CD4-positive, alpha-beta T cell treated with Interleukin-4 for 4 hours (primary cell): ENCODE measurements at places on chromosomes 3 and 15.

GRCh38 chr3:2578560-2578959 is 479.9 kb downstream of the CNTN4 start:
- DNase-seq = no peak

- no peak for DNase-seq
Measured at GRCh38 chr3:12339701-12340480, 51.0 kb downstream of the PPARG start.

- DNase-seq = no peak
Measured at GRCh38 chr3:65114041-65114440, 426.2 kb upstream of the ADAMTS9 start.

DNA sequence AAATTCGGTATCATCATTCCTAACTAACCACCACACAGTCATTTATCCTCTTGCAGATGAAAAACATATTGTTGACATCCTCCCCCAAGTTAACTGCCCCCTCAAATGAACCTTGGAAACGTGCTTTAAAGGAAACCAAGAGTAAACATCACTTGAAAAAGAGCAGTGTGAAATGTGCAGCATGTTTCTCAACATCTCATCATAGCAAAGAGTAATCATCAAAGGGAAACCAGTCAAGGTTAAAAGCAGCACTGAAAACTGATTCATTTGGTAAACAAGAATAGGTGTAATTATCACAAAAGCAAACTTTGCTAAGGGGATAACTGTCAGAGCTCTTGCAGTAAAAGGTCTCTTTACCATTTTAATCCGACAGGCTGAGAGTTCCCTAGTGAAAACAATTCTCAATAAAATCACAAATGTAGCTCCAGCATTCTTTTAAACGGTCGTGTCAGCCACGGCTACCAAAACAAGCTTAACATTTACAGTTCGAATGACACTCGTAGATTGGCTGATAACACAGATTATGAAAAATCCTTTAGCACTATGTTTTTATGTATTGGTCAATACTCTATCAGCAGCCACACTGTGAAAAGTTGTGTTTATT is 461.0 kb downstream of the GBE1 start:
- no peak for DNase-seq

DNA sequence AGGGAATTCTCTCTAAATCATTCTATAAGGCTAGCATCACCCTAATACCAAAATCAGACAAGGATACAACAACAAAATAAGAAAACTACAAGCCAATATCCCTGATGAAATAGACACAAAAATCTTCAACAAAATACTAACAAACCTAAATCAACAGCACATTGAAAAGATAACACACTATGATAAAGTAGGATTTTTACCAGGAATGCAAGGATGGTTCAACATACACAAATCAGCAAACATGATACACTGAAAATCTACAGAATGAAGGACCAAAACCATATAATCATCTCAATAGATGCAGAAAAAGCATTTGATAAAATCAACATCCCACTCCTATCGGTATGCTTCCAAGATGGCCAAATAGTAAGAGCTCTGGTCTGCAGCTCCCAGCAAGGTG is 39.5 kb downstream of the ALDH1A2 start:
- no peak for DNase-seq

DNA sequence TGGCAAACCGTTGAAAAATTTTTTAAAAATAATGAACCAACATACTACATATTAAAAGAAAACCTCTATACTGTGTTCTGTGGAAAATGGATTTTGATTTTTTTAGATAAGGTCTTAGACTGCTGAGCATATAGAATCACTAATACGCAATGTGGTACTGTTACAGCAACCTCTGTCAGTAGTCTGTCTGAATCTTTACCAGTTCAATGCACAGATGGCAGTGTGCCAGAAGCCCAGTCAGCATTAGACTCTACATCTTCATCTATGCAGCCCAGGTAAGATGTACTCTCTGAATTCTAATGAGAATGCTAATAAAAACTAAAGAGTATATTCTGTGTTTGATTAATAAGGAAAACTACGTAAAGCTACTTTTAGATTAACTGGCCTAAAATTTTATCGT is 31.3 kb upstream of the FAH start:
- no peak for DNase-seq

GRCh38 chr3:45026957-45027356 is 854 bp downstream of the CLEC3B start:
- no peak for DNase-seq

GRCh38 chr3:105731686-105732085 is 137.1 kb downstream of the CBLB start:
- DNase-seq = no peak

DNA sequence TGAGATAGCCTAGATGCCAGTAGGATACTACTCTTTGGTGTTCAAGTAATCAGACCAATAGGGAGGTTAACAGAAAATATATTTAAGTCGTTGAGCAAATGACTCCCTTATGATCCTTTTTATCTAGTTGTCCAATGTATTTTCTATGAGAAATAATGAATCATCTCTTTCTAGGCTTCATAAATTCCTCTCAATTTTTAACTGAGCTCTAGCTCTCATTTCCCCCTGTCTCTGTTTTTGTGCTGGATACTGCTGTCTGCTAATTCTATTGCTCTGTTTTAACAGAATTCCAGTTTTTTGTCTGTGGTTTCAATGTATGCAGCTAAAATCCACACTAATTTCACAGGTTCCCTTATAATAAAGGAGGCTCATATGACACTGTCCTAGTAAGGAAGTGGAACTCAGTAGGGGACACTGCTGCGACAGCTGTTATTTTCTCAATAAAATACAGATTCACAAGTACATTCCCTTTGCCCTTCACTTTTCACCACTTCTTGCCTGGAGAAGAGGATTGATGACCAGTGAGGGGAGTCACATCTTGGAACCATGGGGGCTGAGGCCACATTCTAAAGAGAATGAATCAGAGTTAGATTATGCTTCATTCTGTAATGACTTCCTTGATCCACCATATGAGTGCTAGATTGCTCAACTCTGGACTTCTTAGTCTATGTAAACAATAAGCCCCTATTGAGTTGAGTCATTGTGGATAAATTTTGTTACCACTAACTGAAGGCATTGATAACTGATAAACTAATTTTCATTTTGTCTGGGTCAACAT is 558.7 kb upstream of the KCNMB2 start:
- DNase-seq = no peak

GRCh38 chr3:99943931-99944761 is 126.5 kb downstream of the CMSS1 start:
- DNase-seq = no peak

DNA sequence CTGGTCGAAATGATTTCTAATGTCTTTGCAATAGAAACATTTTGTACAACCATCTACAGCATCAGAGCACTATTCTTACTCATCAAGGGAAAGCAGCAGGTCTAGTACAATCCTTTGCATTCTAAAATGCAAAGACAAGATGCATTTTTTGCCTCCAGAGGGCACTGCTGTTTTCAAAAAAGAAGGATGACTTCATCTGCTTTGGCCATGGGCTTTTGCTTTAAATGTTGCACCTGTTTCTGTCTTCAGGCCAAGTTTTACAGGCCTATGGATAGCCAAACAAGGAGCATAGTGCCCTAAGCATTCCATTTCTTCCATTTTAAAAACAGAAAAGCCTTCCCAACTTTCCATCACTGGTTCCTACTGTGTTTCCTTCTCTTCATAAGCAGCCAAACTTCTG is 3.4 kb downstream of the PARP9 start:
- DNase-seq = peak; percentile 80

GRCh38 chr3:32379831-32380500 is 11.7 kb upstream of the CMTM7 start:
- no peak for DNase-seq

GRCh38 chr15:27065151-27065550 is 94.2 kb downstream of the GABRG3 start:
- no peak for DNase-seq
